Epithelial cell of esophagus (primary cell): ENCODE measurements at places on chromosomes 2 and 18.

GRCh38 chr2:137193401-137193800, 428.1 kb downstream of the THSD7B start:
- DNase-seq = no peak

DNA sequence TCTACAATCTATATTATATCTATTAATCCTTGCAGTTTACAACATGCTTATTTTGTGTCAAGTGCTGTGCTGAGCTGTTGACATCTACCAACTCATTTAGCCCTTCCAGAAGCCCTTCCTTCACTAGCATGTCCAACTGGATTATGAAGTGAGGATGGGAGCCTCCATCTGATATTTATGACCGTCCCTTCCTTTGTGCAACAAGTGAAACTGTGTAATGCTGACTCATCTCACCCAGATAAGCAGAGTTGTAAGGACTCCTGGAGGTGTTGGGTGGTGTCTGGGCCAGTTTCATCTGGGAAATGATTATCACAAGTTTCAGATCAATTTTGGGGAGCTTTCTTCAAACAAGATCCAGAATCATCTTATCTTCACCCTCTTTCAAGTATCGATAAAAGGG, 156.6 kb upstream of the ETAA1 start:
- DNase-seq = peak; percentile 82

- DNase-seq = peak; percentile 5
These were observed 1387.1 kb upstream of the TMEFF2 start for GRCh38 chr2:193581807-193582206.

DNA sequence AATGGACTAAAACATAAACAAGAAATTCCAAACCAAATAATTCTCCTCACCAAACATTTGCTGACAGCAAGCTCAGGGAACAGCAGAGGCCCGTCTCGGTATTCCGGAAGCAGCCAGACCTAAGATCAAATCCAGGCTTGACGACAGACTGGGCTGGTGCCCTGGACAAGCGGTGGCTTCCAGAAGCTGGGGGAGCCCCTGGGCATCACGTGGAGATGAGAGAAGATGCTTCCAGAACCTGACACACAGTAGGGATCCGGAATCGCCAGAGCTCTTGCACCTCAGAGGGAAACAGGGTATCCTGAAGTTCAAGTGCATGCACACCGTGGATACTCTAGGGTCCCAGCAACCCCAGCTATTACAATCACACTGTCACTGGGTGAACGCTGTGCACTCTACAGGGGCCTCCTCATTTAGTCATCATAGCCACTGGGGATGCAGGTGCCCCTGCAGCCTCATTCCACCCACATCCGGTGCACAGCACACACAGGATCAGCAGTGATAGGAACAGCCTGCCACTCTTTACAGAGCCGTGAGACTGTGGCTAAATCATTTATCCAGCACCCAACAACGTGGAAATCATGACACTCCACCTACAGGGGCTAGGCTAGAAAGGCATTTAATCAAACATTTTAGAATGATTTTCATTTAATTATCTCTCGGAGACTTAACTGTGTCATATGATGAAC, 102.6 kb downstream of the HDAC4 start:
- no peak for DNase-seq

DNA sequence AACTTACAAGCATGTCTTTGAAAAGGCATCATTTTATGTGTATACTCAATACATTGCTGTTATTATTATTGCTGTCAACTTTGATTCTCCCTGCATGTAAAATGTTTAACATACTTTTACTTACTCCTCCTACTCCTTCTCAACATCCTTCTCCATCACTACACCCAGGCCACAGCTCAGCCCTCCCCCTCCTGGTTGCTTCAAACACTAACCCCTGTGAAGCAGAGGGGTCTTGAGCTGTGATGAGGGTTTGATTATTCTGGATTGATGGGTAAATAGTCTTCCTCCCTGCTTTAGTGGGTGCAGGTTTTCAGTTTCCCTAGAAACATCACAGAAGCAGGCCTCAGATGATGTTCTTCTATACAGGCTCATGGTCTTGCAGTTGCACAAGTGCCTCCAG, 221.0 kb downstream of the OSR1 start:
- no peak for DNase-seq

- no peak for DNase-seq
These were observed 41.0 kb upstream of the MGAT4A start for GRCh38 chr2:98771721-98772524.

- DNase-seq = no peak
These were observed 7.7 kb downstream of the ATOH8 start for GRCh38 chr2:85761512-85761944.

- DNase-seq = peak; percentile 31
These were observed 27.4 kb upstream of the CHAC2 start for GRCh38 chr2:53740170-53740569.

DNA sequence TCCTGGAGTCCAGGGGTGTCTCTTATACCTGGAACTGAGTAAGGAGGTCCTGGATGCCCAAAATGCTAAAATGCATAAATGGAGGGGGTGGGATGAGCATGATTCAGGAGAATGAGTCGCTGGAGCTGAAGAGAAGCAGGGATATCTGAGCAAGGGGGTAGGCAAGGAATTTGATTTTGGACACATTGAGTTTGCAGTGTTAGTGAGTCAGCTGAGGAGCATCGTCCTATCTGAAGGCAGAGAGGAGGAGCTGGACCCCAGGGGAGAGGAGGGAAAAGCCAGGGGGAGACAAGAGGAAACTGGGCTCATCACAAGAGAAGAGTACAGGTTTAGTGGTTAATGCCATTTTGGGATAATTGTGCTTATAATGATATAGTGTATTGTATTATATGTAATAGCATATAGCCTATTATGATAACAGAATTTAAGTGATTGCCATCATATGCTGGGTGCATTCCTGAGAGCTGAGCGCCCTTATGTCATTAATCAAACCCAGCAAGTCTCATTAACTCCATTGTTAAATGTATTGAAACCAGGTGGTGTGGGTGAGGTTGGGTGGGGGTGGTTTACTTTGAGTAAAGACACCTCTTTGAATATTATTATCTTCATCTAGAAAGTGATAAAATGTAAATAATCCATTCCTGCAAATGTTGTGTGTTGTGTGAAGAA, 12.4 kb downstream of the EHD3 start:
- no peak for DNase-seq

GRCh38 chr2:101803128-101803527, 105.6 kb downstream of the MAP4K4 start:
- DNase-seq = peak; percentile 78

DNA sequence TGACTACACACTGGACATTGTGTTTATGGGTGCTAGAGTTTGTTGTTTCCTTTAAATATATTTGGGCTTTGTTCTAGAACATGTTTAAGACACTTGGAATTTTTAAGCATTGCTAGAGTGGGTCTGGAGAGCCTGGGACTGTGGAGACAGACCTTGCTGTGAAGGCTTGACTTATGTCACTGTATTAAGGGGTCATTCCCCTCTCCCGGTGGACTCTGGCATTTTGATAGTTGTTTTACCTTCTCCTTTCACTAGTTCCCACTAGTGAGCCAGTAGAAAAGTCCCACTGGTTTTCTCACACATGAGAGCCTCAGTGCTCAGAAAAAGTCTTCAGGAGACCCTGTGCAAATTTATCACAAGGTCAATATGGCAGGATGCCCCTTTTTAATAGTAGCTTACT, 18.6 kb downstream of the ADNP2 start:
- DNase-seq = no peak

DNA sequence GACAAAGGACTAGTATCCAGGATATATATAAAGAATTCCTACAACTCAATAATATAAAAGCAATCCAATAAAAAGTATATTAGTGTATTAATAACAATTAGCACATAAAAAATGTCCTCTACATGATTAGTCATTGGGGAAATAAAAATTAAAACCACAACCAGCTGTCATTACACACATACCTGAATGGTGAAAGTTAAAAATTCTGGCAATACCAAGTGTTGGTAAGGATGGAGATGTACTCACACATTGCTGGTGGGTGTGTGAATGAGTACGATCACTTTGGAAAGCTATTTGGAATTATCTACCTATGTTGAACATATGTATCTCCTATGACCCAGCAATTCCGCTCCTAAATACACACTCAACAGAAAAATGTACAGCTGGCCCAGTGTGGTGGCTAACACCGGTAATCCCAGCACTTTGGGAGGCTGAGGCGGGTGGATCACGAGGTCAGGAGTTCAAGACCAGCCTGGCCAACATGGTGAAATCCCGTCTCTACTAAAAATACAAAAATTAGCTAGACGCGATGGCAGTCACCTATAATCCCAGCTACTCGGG, 14.3 kb upstream of the NOL10 start:
- DNase-seq = no peak
